Hippocampal formation (tissue), 2 donors: ENCODE measurements at places on chromosomes 11 and 22.

- no peak for DNase-seq
Observed at GRCh38 chr11:27963370-27963769, 144.6 kb downstream of the KIF18A start.

- no peak for DNase-seq
Observed at GRCh38 chr22:42313804-42314581, 43.5 kb upstream of the TCF20 start.

- no peak for DNase-seq
Observed at GRCh38 chr11:73914284-73914683, 36.5 kb upstream of the DNAJB13 start.

- no peak for DNase-seq
Observed at GRCh38 chr22:37018086-37018814, 997 bp downstream of the TST start.

GRCh38 chr22:17167486-17167885, 8.4 kb upstream of the HDHD5 start:
- DNase-seq: no peak

- DNase-seq: no peak
Observed at GRCh38 chr22:30288419-30289140, 725 bp downstream of the CASTOR1 start.

- DNase-seq: no peak
Observed at GRCh38 chr11:93653080-93653479, 8.4 kb upstream of the CEP295 start.

DNA sequence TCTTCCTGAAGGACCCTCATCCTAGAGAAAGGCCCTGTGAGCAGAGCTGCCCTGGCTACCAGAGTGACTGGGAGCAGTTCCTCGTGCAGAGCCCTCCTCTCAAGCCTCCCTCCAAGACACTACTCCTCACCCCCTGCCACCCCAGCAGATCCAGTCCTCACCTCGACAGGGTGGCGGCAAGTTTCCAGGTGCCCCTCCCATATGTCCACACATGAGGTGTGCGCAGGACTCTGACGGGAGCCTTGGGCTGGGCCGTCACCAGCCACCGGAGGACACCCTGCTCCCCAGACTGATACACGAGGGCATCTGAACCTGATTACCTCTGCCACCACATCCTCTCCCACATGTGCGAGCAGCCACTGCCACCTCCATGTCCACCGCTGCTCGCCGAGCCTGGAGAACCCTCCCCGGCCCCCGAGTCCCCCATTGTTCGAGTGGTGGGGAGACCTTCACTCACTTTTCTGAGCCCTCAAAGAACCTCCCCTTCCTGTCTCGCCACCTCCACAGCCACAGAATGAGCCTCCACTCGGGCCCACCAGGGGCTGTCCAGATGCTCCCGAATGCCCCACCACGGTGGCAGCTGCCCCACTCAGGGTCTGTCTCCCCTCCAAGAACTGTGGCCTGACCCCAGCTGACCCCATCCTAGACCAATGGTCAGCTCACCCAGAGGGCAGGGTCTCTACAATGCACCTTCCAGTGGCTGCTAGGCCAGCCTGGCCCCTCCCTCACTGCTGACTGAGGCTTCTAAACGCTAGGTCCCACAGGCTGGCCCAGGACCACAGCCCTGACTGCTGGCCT, 62.5 kb downstream of the DGCR2 start:
- no peak for DNase-seq

- DNase-seq: no peak
Observed at GRCh38 chr11:37858398-37858797, 1260.4 kb upstream of the RAG2 start.

DNA sequence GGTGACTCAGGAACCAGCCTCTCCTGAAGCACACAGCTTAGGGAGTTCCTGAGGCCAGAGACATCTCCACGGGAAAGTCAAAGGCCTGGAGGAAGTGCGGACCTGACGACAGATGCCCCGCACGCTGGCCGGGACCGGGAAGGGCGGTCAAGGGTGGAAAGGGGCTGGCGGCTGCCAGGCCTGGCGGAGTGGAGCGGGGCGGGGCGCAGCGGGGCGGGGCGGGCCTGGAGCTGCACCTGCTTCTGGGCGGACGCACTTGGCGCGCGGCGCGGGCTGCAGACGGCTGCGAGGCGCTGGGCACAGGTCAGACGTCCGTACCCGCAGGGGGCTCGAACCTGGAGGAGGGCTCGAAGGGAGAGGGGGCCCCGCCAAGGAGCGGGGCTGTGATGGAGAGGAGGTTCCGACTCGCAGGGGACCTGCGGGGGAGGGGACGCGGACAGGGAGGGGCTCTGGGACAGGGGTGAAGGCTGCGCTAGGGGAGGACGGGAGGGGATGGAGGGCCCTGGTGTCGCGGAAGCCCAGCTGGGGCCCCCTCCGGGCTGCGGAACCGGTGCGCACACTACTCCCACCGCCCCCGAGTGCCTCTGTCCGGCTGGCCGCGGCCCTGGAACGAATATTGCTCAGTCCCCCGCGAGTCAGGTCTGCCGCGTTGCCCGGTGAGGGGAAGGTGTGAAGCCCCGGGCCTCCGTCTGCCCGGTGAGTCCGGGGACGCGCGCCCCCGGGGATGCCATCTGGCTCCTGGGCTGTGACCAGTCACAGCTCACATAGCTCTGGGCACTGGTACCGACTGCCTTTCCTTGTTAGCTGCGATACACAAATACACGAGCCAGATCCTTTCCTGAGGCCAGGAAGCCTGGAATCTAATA, at the start of gene TMEM45B:
TMEM45B (plus strand) TSS at position 253 of the 866 bp plus-strand sequence. CDS start 36,635 bp downstream, outside the sequence.
- no peak for DNase-seq

DNA sequence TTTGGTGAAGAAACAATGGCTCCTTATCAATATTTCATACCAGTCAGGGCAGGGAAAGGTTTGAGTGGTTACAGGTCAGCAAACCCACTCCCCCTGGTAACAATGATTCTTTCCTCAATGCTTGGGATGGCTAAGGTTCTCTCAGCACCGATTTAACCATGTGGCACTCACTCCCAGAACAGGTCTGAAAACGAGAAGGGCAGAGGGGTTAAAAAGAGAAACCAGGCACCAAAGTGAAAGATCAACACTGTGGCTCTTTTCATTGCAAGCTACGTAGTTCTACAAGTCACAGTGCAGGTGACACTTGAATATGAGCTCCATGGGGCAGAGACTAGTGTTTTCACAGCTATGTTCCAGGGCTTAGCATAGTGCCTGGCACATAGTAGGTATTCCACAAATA, 132.4 kb downstream of the PLEKHA7 start:
- no peak for DNase-seq
